Articular chondrocyte of knee joint (primary cell): ENCODE measurements at places on chromosomes 2 and 18. TPM values are rescaled to one million over a fixed set of nuclear protein-coding genes. Genes with fewer than 3 reads are reported as not detected.

The RAB11FIP5 gene
- 60.9 and 63.1 TPM in 2 replicates for total RNA-seq

The GPR155 gene
- total RNA-seq = 4.1 and 5.8 TPM in 2 replicates

The PAX3 gene
- total RNA-seq = 0.11 TPM in 1 of 2 replicates, not detected in the other

The EMILIN1 gene
- total RNA-seq = 113 and 123 TPM in 2 replicates

The TGOLN2 gene
- 127 and 140 TPM in 2 replicates for total RNA-seq

The SCG2 gene
- total RNA-seq = 5.4 and 6.8 TPM in 2 replicates

The ACMSD gene
- total RNA-seq = not detected in 2 replicates
